ENCODE measurements at places on chromosomes 5 and 9.

- no peak for DNase-seq
Measured at GRCh38 chr5:160643616-160644240, 208.3 kb downstream of the ATP10B start.

GRCh38 chr5:65327582-65327981 is 154.1 kb downstream of the ADAMTS6 start:
- peak; percentile 48 for DNase-seq

DNA sequence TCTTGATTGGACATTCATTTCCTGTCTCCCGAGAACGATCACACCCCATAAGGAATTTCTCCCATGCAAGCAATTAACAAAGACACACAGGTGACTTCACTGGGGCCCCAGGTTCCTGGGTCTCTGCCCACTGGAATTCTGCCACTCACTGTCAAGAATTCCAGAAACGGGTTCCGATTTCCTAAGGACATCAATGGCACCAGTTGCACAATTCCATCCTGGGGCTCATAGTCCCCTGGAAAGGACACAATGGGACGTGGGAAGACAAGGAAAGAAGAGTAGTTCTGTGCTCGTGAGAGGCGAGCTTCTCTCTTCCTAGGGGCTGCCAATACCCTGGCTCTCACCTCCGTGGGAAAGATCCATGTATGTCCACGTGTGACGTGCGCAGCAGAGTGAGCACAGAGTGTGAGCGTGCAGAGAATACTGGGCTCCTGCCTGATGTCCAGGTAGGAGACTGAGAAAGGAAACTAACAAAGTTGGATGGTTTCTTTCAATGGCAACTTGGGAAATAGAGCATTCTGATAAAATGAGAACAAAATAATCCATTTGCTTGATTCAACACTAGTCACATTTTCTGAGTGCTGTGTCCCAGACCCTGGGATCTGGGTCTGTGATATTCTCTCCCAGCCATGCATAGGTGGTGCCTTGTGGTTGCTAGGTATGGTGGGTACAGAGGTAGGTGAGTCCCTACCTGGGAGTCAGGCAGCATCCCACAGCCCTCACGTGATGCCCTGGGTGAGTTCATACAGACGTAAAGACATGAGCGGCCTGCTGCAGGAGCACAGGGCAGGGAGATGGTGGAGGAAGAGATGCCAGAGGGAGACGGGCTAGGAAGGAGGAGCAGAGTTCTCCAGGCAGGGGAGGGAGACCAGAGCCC is 159.8 kb downstream of the COL23A1 start:
- no peak for DNase-seq

DNA sequence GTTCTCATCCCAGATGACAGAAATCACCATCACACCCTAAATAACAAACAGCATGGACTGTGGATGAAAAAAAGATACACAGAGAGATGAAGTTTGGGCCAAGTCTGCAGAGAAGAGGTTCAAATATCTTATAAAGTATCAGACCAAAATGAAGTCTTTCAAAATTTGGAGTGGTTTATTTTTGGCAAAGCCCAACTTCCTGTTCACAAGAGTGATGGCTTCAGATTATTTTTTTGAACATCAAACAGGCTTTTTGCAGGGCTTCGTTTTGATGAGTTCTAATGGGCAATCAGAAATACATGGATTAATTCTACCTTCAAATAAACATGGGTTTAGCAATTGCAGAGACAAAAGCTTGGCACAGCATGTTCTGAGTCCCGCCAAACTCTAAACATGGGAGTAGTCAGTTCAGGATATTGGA is 378.2 kb upstream of the RPS23 start:
- no peak for DNase-seq

DNA sequence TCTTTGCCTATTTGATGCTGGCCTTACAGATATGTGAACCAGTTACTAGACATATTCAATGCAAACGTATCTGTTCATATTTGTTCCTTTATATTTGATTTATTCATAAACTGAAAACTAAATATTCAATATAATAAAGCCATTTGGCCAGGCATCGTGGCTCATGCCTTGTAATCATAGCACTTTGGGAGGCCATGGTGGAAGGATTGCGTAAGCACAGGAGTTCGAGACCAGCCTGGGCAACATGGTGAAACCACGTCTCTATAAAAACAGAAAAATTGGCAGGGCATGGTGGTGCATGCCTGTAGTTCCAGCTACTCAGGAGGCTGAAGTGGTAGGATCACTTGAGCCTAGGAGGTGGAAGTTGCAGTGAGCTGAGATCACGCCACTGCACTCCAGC is 49.2 kb upstream of the CTNNAL1 start:
- no peak for DNase-seq

DNA sequence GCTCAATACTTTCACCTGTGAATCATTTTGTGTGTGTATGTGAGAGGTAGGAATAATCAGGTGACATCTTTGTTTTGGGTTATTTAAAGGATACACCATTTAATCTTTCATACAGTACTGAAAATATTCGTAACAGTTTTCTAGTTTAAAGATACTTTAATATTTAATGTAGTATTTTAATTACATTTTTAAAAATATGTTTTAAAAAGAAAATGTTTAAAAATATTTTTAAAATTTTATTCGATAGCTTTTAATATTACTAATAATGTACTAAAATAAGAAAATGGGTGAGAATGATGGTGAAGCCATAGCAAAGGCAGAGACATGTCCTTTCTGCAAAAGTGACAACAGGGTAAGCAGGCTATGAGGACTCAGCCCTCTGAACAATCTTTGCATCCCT is 56.3 kb upstream of the MEF2C start:
- DNase-seq: no peak

GRCh38 chr9:128121924-128122808 is 5.4 kb downstream of the PTGES2 start:
- no peak for DNase-seq

DNA sequence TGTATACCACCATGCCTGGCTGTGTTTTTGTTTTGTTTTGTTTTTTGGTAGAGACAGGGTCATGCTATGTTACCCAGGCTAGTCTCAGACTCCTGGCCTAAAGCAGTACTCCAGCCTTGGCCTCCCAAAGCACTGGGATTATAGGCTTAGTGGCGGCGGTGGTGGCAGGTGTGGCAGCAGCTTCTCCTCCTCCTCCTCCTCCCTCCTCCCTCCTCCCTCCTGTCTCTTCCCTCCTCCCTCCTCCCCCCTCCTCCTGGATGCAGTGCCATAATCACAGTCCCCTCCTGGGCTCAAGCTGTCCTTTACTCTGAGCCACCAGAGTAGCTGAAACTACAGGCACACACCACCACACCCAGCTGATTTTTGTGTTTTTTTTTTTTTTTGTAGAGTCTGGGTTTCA is 71.2 kb downstream of the UHRF2 start:
- DNase-seq: no peak

DNA sequence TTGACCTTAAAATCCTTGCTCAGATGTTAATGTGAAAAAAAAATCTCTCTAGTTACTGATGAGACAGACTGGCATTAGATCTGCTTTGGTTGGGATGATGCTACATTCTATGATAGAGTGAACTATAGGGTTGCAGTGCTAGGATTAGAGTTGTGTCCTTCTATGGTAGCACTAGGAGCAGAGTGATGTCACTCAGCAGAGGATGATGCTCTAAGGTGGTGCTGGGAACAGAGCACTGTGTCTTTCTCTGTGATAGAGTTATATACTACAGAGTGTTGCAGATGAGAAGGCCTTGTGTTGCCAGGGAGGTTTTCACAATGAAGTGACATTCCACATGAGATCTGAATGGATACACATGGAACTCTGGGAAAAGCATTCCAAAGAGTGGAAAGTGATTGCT is 462.3 kb downstream of the CDH12 start:
- DNase-seq: no peak

GRCh38 chr5:160496334-160496733 is 74.7 kb downstream of the PTTG1 start:
- DNase-seq: no peak

GRCh38 chr9:21686738-21687137 is 115.7 kb upstream of the MTAP start:
- DNase-seq: no peak

GRCh38 chr9:26329974-26330373 is 562.6 kb downstream of the CAAP1 start:
- DNase-seq: no peak

DNA sequence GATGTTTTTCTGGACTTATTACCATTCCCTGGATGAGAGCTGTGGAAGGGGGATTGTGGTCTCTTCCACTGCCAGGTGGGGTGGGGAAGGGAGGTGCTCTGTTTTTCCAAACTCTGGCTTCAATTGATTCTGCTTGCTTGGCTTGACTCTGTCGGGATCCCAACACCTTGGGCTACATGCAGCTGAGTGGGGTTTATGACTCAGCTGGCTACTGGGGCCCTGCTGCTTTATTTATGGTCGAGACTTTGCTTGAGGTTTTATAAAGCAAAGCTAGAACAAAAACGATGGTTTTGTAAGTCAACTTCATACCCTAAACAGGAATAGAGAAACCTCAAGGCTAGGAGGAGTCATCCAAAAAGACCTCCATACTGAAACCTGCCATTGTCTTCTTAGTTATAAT is 76.3 kb downstream of the AOPEP start:
- DNase-seq: peak; percentile 87

DNA sequence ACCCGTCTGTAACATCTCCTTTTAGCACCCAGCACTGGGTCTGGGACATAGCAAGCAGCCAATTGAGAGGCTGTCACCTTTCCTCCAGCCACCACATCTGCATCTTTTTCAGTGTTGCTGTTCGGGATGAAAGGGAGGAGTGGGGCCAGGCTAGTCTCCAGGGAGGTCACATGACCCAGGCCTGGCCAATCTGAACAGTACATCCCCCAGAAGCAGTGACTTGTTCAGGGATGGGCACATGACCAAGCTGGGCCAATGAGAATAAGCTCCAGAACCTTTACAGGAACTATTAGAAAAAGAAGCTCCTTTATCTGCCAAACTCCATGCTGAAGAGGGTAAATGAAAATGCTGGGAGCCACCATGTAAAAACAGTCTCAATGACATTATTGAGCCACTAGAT is 359.0 kb downstream of the SLIT3 start:
- no peak for DNase-seq
